ENCODE measurements at places on chromosomes 7 and 10.

- no peak for DNase-seq
Observed at GRCh38 chr10:109823196-109823595, 100.1 kb downstream of the XPNPEP1 start.

DNA sequence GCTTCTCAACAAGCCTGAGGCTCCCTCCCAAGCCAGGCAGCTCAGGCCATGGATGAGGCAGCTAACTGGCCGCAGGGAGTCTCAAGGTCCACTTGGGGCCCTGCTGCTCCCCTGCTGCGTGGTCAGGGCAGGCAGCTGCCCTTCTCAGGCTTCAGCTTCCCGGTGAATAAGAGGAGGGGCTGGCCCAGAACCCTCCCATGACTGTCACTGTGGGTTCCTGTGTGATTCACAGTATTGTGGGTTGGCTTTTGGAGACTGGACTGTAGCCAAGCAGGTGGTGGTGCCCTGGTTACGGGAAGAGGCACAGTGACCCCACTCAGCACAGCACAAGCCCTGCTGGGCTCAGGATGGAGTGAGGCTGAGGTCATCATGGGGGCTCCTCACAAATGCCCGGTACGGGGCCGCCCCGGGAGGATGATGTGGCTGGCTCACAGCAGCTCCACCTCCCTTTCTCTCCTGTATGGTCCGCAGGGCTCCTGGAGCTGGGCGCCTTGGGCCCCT lies 189.8 kb downstream of the HECW1 start:
- no peak for DNase-seq

DNA sequence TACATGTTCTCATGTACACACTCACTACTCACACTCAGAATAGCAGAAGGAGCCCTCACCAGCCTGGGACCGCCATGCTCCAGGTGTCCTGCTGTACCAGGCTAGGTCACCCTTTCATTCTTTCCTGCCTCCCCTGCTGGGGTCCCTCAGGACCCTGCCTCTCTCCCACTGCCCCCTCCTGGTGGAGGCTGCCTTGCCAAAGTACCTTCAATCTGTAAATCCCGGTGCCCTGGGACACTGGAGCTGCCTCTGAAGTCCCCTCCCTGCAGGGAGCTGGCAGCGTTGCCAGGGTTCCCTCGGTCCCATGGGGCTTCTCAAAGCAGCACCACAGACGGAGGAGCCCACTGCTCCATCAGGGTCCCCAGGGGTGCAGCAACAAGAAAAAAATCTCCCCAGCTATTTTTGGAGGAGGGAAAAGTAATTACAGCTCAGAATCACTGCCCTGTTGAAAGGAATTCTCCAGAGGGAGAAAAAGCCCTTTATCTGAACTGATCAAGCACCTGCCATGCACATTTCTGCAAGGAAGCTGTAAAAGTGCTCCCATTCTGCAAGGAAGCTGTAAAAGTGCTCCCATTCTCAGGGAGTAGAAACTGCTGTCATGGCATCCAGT lies 259.9 kb downstream of the PTPRN2 start:
- no peak for DNase-seq

DNA sequence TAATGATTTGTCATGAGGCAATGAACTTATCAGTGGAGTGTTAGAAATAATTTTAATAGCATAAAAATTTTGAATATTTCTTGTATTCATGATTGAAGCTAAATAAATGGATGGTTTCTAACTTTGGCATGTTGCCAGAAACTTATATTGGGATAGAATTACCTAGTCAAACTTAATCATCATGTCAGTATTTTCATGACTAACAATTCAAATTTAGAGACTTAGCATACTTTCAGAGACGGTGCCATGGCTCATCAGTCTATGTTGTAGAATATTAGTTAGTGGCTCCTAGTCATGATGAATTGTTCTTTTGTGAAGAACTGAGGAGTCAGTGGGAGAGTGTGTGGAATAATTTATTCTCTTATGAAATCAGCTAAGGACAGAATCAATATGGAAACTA lies 599.6 kb upstream of the POT1 start:
- no peak for DNase-seq

DNA sequence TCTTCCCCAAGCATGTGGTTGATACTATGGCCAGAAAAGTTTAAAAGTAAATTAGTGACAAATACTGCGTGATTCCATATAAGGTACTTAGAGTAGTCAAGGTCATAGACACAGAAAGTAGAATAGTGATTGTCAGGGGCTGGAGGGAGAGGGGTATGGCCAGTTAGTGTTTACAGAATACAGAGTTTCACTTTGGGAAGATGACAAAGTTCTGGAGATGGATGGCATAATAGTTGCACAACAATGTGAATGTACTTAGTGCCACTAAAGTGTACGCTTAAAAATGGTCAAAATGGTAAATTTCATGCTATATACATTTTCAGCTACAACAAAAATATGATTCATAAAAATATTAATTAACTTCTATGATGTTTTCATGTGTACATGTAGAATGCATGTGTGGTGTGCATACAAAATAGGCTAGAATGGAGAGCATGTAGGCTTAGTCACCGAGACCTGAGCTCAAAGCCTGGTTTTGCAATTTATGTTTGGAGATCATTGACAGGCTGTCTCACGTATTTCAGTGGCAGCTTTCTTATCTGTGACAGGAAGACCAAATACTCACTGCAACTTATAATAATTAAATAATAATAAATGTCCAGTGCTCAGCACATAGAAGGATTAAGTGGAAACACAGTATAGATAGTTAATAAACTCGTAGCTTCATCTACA lies 625.6 kb downstream of the SUGCT start:
- no peak for DNase-seq

DNA sequence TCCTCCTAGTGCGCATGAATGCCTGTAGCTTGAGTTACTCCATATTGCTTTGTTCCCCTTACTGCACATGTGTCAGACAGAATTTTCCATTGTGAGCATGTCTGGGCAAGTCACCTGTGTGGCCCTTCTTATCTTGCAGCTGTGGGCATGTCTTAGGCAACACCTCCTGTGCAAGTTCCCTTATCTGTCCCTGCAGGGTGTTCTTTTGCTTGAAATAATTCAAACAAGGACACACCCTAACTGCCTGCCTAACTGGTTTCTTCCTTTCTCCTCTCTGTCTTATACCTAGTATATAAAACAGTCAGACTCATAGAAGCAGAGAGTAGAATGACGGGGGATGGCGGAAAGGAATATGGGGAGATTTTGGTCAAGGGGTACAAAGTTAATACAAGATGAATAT lies 421.1 kb upstream of the SORCS1 start:
- no peak for DNase-seq

- peak; percentile 3 for DNase-seq
Observed at GRCh38 chr10:66218981-66219587, 706.8 kb upstream of the LRRTM3 start.

GRCh38 chr10:17428351-17429097 lies 25.9 kb downstream of the ST8SIA6 start:
- peak; percentile 50 for DNase-seq

GRCh38 chr10:118291122-118291521 lies 51.0 kb downstream of the FAM204A start:
- DNase-seq: no peak

GRCh38 chr7:4434306-4434705 lies 247.8 kb upstream of the FOXK1 start:
- DNase-seq: no peak

DNA sequence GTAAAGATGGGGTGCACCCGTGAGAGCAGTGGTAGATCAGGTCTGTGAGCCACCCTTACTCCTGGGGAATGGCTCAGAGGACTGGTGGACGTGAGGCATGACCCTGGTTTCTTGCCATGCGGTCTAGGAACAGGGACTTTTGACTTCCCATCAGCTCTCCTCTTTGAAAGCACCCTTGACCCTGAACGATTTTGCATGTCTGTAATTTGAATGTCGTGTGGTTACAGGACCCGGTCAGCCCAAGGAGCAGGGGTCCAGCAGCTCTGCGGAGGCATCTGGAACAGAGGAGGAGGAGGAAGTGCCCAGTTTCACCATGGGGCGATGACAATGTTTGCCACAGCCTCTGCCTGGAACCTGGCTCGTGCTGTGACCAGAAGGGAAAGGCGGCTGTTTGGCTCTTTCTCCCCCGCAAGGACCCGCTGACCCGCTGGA lies 8.6 kb upstream of the ORAI2 start:
- DNase-seq: no peak

DNA sequence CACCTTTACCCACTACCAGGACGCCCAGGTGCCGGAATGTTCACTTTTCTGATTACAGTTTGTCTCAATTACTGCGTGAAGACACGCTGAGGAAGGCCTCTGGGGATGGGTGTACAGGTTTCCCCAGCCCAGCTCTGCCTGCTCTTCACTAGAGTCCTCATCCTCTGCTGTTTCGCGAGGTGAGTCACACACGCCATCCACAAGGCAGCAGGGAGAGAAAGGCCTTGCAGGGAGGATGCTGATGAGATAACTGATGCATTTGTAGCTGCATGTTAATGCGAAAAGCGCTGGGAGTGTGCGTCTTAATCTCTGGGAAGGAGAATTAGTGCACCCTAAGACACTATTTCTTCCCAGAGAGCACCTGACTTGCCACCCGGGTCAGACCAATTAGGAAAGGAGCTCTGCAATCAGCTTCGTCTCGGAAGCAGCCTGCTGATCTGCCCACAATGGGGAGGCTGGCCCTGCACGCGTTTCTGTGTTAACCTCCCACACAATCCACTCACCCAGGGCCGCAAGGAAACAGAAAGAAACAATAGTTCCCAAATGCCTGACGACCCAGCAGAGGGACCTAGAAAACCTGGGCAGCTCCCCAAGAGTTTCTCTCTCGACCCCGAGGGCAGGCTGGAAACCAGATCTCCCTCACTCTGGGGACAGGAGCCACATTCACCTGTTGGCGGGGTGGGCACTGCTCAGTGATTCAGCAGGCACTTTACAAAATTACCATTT lies 578.7 kb downstream of the GLRX3 start:
- DNase-seq: no peak

DNA sequence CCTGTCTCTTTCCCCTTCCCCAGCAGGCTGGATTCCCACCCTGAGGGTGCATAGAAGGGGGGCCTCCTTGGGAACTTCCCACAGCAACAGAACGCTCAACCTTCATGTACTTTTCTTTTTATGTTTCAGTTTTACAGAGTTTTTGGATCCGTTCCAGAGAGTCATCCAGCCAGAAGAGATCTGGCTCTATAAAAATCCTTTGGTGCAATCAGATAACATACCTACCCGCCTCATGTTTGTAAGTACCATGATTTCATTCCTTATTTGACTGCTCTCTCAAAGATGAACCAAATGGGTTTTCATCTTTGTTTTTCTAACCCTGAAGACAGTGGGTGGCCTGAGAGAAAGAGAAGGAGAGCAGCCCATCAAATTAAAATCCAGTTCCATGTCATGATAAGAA lies 46.7 kb downstream of the PLPP4 start:
- DNase-seq: no peak

DNA sequence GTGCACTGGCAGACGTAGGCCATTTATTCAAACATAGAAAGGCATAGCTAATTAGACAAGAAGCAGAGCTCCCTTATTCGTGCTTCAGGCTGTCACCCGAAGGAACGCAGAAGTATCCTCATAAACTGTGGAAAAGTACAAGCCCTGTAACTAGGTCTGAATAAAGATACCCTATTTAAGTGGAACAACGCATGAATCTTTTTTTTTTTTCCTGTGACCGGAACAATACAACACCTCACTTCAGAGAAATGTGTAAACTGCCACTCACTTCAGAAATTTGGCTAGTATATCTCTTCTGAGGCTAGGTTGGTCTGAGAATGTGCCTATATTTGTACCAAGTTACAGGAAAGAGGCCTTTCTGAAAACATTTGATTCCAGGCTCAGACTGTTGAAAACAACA lies 8.0 kb upstream of the CSTF2T start:
- no peak for DNase-seq

- DNase-seq: no peak
Observed at GRCh38 chr10:97590082-97590747, 694 bp downstream of the C10orf62 start.

GRCh38 chr10:17538941-17539340 lies 78.2 kb downstream of the HACD1 start:
- DNase-seq: no peak

- DNase-seq: no peak
Observed at GRCh38 chr7:114789161-114789560, 132.7 kb upstream of the MDFIC start.

DNA sequence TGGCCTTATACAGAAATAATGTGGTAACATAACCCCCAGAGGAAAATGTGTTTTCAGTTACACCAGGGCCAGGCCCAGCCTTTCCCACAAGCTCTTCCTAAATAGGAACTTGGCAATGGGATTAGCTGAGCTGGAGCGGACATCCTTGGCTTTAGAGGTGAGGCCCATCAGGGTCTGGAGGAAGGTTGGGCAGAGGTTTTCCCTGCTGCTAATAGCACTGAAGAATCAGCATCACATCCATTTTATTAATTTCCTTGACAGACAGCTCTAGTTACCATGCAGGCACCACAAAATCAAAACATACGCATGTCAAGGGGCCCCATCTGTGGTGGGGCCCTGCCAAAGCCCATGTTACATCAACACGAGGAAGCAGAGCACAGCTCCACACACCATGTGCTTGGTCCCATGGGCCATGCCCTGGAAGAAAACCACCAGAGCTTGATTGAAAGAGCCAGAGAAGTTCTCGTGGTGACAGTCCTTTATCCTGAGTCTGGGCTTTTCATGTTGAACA lies 566.6 kb downstream of the KCNMA1 start:
- no peak for DNase-seq

Data from stimulated activated CD4-positive, alpha-beta T cell treated with anti-CD3 and anti-CD28 coated beads, Interleukin-4, amount 100 ng/mL, for 1 hour (primary cell).